Esophagus muscularis mucosa (tissue), 4 donors: ENCODE measurements at places on chromosomes 6 and 20.

- no peaks in the 10 kb centered on the region for H3K27me3 ChIP-seq
- H3K27ac ChIP-seq, result no peak overlapping the region
- no peak for DNase-seq
- H3K36me3 ChIP-seq, result no peaks in the 10 kb centered on the region
- no peaks in the 10 kb centered on the region for H3K4me1 ChIP-seq
Observed at GRCh38 chr20:15191082-15191723, 853.8 kb upstream of the FLRT3 start.

DNA sequence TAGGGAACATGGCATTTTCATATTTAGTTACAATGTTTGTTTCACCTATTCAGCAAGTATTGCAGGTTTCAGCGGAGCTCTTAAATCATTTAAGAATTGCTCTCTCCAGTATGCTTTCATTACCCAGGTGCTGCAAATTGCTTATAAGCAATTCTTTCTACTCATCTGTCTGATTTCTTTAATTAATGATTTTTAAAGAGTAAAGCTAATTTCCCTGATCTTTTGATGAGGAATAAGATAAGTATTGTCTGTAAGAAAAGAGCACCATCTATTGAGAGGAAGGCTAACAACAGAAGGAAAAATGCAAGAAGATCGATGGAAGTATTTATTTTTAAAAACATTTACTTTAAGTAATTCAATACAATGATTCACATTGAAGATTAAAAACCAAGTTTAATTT, 2.0 kb downstream of the OPRM1 start:
- no peak overlapping the region for H3K27ac ChIP-seq
- H3K4me3 ChIP-seq, result no peak overlapping the region
- no peaks in the 10 kb centered on the region for H3K36me3 ChIP-seq
- H3K4me1 ChIP-seq, result no peaks in the 10 kb centered on the region

GRCh38 chr20:19223640-19224039, 11.2 kb downstream of the SLC24A3 start:
- DNase-seq, result no peak
- no peaks in the 10 kb centered on the region for H3K36me3 ChIP-seq
- H3K4me1 ChIP-seq, result no peaks in the 10 kb centered on the region
- H3K27ac ChIP-seq, result no peak overlapping the region
- H3K27me3 ChIP-seq, result no peaks in the 10 kb centered on the region

- H3K4me1 ChIP-seq, result peaks cover 4% of the 10 kb centered on the region
- no peaks in the 10 kb centered on the region for H3K36me3 ChIP-seq
- no peak overlapping the region for H3K4me3 ChIP-seq
- H3K27me3 ChIP-seq, result no peaks in the 10 kb centered on the region
Observed at GRCh38 chr20:48846516-48847492, 19.0 kb upstream of the PREX1 start.

GRCh38 chr6:128033156-128033555, 132.3 kb upstream of the THEMIS start:
- no peak overlapping the region for H3K27ac ChIP-seq
- no peaks in the 10 kb centered on the region for H3K4me1 ChIP-seq
- no peaks in the 10 kb centered on the region for H3K36me3 ChIP-seq

- no peaks in the 10 kb centered on the region for H3K36me3 ChIP-seq
- DNase-seq, result no peak
- no peaks in the 10 kb centered on the region for H3K4me1 ChIP-seq
- no peaks in the 10 kb centered on the region for H3K27me3 ChIP-seq
Observed at GRCh38 chr6:154247119-154247861, 109.3 kb downstream of the IPCEF1 start.

DNA sequence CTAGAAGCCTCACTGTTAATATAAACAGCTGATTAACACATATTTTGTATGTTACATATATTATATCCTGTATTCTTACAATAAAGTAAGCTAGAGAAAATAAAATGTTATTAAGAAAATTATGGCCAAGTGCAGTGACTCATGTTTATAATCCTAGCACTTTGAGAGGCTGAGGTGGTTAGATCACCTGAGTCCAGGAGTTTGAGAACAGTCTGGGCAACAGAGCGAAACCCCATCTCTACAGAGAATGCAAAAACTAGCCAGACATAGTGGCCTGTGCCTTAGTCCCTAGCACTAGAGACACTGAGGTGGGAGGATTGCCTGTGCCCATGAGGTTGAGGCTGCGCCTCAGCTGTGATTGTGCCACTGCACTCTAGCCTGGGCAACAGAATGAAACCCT, 81.9 kb downstream of the NCOA3 start:
- peaks cover 16% of the 10 kb centered on the region for H3K4me1 ChIP-seq
- H3K27me3 ChIP-seq, result no peaks in the 10 kb centered on the region
- no peaks in the 10 kb centered on the region for H3K36me3 ChIP-seq

DNA sequence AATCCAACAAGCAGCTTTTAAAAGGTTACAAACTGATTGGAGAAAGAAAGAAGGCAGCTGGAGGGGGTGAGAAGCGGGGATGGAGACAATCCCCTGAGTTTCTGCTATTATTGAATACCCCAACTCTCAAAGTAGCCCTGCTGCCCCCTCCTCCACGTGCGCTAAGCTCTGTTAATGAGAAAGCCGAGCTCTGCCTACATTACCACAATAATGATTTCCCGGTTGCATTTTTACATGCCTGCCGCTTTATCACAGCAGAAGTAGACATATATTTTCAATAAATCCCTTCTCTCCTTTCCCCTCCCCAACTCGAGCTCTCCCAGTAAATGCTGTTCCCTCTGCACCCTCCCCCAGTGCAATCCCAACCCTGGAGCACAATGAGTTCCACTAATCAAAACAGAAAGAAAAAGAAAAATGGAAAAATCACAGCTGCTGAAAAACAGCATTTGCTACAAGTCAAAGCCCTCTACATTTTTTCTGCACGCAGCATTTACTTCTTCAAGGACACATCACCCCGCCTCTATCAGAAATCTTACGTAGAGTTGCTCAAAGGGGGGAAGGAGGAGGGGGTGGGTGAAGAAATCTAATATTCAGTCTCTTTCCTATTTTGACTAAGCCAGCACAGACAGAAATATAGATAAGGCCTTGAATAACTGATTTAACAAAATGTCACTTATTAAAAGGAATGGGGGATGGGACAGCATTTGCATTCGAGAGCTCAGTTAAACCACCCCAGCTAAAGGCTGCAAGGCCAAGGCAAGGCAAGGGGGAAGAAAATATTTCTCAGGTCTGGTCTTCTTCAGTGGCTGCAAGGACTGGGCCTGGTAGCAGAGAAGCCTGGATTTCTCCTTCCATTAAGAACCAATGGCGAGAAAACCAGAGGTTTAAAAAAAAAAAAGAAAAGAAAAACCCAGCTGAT, 10.7 kb downstream of the TRERF1 start:
- H3K27ac ChIP-seq, result peak overlapping the region; percentile 80
- H3K36me3 ChIP-seq, result no peaks in the 10 kb centered on the region
- H3K27me3 ChIP-seq, result no peaks in the 10 kb centered on the region
- peak overlapping the region; percentile 38 for H3K4me3 ChIP-seq
- no peak for DNase-seq

- no peaks in the 10 kb centered on the region for H3K27me3 ChIP-seq
- H3K36me3 ChIP-seq, result peaks cover 10% of the 10 kb centered on the region
- no peak overlapping the region for H3K27ac ChIP-seq
- DNase-seq, result no peak
- peaks cover 22% of the 10 kb centered on the region for H3K4me1 ChIP-seq
Observed at GRCh38 chr20:35539756-35540212, 2.1 kb upstream of the ERGIC3 start.

DNA sequence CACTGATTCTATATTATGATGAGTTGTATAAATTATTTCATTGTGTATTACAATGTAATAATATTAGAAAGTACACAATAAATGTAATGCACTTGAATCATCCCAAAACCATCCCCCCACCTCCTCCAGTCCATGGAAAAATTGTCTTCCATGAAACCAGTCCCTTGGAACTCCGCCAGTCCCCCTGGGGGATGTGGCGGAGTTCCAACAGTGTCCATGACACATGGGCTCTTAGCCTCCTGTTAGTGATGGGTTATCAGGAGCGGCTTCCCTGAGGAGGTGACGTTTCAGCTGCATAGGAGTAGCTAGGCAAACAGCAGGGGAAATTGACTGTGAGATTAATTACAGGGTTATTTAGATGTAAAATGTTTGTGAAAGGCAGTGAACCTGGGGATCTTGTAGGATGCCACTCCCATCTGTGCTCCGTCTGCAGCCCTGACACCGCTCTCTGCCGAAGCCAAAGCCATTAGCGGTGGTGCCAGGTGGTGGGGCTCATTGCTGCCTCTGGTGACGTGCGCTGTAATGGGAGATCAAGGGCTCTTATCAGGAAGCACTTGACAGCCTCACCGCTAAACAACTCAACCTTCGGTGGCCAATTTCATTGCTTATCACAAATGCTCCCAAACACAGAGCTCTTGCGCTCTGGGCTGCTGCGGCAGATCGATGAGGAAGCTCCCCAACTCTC, 81.6 kb upstream of the MC3R start:
- H3K4me1 ChIP-seq, result no peaks in the 10 kb centered on the region
- H3K27me3 ChIP-seq, result no peaks in the 10 kb centered on the region
- no peak overlapping the region for H3K4me3 ChIP-seq
- no peaks in the 10 kb centered on the region for H3K36me3 ChIP-seq
- DNase-seq, result no peak
- no peak overlapping the region for H3K27ac ChIP-seq

DNA sequence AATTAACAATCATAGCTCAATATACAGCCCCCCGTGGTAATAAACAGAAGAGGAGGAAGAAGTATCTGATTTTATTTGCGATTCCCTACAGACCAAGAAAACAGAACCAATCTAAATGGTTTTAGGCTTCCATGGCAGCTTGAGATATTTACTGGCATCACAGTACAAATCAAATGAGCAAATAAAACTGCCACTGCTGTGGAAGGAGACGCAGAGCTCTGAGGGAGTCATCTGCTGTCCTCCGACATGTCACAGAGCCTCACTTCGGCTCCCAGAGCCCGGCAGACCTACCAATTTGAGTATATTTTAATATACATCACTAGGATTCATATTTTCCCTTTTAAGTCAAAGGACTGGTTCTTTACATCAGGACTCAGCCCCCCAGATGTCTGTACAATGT, 145.2 kb upstream of the KCNQ5 start:
- no peaks in the 10 kb centered on the region for H3K36me3 ChIP-seq
- H3K4me1 ChIP-seq, result no peaks in the 10 kb centered on the region
- DNase-seq, result no peak
- no peaks in the 10 kb centered on the region for H3K27me3 ChIP-seq
- no peak overlapping the region for H3K27ac ChIP-seq

DNA sequence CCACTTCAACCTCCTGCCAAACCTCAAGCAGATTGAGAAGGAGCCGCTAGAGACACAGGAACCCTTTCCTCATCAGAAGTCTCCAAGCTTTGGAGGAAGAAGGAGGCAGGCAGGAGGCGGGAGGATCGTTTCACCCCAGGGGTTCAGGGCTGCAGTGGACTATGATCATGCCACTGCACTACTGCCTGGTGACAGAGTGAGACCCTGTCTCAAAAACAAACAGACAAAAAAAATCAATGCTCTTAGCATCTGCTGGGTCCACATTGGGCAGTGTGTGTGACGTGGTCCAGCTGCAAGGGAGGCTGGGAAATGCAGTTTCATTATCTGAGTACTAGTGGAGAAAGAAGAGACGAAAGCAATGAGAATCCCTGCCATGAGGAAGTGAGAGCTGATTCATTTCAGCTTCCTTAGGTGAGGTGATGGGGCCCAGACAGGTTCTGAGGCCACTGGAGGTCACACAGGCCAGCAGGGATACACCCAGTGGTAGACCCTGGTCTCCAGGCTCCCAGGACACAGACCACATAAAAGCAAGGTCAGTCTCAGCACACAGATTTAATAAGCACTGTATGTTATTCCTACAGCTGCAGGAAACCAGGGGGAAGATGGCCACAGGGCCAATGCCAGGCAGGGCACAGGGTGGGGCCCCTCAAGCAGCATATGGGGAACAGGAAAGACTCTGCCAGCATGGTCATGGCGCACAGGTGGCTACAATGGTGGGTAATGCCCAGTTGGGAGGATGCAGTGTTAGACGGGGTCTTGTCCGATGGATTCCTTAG, 4.3 kb downstream of the GFRA4 start:
- no peaks in the 10 kb centered on the region for H3K36me3 ChIP-seq
- H3K27me3 ChIP-seq, result peaks cover 55% of the 10 kb centered on the region
- DNase-seq, result no peak
- H3K4me1 ChIP-seq, result peaks cover 4% of the 10 kb centered on the region
- no peak overlapping the region for H3K27ac ChIP-seq
- H3K4me3 ChIP-seq, result no peak overlapping the region

DNA sequence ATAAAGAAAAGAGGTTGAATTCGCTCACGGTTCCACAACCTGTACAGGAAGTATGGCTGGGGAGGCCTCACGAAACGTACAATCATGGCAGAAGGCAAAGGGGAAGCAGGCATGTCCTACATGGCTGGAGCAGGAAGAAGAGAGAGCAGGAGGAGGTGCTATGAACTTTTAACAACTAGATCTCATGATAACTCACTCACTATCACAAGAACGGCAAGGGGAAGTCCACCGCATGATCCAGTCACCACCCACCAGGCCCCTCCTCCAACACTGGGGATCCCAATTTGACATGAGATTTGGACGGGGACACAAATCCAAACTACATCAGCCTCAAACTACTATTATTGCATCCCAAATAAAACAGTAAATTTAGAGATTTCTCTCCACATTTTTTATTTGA, 53.6 kb upstream of the CST7 start:
- DNase-seq, result no peak
- H3K27ac ChIP-seq, result no peak overlapping the region
- H3K4me3 ChIP-seq, result no peak overlapping the region
- H3K4me1 ChIP-seq, result no peaks in the 10 kb centered on the region

DNA sequence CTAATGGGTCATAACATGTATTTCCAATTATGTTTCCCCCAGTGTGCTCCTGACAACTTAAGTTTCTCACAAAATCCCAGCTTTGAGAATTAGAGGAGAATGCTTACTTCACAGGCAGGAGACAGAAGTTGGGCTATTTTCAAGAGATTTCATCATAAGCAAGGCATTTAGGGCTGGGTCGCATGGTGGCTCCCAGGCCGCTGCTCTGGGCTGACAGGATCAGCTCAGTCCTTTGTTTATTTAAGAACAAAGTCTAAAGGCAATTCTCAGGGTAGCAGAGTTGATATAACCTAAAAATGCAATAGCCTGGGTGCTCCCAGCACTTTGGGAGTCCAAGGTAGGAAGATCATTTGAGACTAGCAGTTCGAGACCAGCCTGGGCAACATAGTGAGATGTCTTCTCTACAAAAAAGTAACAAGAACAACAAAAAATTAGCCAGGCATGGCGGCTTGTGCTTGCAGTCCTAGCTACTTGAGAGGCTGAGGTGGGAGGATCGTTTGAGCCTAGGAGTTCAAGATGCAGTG, 10.9 kb downstream of the FOXQ1 start:
- H3K4me3 ChIP-seq, result no peak overlapping the region
- DNase-seq, result no peak
- H3K27ac ChIP-seq, result peak overlapping the region; percentile 48
- no peaks in the 10 kb centered on the region for H3K27me3 ChIP-seq
- no peaks in the 10 kb centered on the region for H3K36me3 ChIP-seq
- peaks cover 62% of the 10 kb centered on the region for H3K4me1 ChIP-seq
